ENCODE measurements at places on chromosomes 1 and 21.

DNA sequence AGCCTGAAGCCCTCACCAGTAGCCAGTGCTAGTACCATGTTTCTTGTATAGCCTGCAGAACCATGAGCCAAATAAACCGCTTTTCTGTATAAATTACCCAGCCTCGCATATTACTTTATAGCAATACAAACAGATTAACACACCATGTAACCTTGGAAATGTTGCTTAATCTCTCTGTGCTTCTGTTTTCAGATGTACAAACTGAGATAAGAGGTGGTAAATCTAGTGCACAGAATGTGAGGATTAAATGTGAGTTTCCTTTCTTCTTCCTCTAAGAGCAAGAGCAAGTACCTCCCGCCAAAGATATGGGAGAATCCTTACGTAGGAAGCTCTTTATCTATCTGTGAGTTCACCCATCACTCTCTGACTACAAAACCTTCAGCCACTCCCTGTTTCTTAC lies 128.4 kb downstream of the HIVEP3 start:
- DNase-seq: no peak

GRCh38 chr1:17350083-17350482 lies 21.9 kb upstream of the PADI6 start:
- DNase-seq: no peak

GRCh38 chr1:107640207-107640606 lies 324.8 kb downstream of the VAV3 start:
- no peak for DNase-seq

GRCh38 chr21:46003575-46004007 lies 22.0 kb downstream of the COL6A1 start:
- no peak for DNase-seq

DNA sequence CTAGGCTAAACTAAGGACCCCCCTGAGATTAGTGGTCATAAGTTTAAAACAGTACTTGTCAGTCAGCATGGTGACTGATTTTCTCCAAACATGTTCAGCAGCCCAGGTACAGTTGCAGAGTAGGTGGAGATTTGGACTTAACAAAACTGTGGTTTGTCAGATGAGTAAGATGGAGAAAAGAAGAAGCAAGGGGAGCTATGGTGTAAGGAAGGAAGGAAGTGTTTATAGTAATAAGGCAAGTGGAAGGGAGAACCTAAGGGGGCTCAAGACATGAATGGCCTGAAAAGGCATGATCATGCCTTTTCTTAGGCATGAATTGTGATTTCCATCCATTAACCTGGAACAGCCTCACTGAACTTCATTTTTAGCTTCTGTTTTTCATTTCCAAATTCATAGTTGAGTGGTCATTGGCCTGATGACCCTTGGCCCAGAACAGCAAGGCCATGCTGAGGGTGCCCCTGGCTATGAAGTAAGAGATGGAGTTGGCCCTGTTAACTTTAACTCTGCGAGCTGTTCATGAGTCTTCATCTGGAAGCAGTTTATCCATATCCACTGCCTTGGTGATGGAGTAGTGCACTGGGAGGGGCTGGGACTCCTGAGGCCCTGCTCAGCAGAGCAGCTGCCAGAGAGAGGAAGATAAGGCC lies 60.7 kb downstream of the LRRC8D start:
- DNase-seq: no peak

GRCh38 chr1:70333245-70333644 lies 21.3 kb downstream of the ANKRD13C start:
- DNase-seq: no peak

GRCh38 chr1:206075786-206076755 lies 23.1 kb downstream of the RHEX start:
- no peak for DNase-seq

Data from GM12864 (cell line).